GM04503 (cell line): ENCODE measurements at places on chromosomes 3 and 15.

DNA sequence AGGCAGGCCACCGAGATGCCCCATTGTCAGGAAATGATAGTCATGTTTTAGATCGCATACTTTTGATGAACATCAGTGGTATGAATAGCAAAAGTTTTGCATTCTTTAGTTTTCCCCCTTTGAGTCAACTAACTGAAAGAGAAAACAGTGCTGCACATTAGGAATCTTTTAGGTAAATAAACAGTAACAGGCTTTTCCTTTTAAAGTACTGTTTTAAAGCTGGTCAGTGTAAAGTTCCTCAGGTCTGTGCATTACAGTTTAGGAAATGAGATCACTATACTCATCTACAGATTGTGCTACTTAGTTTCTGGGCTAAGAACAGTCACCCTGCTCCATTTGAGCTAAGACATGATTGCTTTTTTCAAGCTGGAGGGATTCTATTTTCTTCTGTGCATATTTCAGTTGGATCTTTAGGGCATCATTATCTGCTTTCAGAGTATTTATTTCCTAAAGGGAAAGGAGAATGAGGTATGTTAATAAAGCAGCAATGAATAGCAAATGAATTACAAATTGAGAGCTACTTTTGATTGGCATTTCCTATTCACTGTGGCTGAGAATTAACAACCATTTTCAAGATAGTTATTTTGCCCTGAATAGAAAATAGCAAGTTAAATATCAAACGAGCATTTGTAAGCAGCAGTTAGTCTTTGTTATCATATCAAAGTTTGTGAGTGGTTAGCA lies 36.5 kb downstream of the FAM98B start:
- DNase-seq: peak; percentile 27

GRCh38 chr3:15495461-15496340 lies 25.8 kb downstream of the COLQ start:
- DNase-seq: no peak

- no peak for DNase-seq
Observed at GRCh38 chr3:177521305-177521704, 324.0 kb upstream of the TBL1XR1 start.

DNA sequence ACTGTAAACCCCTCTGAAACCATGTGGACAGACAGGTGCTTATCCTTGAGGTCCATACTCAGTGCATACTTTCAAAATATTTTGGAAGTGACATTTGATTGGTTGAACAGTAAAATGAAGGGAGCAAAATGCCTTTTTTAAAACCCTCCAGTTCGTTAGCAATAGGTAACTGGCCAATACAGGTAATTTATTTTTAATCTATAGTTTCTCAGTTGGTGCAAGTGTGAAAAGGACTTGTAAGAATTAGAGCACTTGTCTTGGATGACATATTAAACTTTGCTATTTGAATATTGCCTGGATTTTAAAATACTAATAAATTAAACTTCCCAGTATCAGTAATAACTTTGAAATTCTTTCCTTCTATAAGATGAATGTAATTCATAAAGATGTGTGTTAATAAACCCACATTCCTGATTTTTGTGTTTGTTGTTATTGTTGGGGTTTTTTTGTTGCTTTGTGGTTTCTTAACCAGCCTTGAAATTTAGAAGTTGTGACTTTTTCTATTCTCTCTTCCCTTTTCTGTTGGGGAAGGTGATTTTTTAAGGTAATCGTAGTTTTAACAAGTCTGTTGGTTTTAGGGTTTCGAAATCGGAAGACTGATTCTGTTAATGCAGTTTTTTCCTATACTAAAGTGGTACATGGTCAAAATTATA lies 90.0 kb downstream of the STT3B start:
- no peak for DNase-seq

DNA sequence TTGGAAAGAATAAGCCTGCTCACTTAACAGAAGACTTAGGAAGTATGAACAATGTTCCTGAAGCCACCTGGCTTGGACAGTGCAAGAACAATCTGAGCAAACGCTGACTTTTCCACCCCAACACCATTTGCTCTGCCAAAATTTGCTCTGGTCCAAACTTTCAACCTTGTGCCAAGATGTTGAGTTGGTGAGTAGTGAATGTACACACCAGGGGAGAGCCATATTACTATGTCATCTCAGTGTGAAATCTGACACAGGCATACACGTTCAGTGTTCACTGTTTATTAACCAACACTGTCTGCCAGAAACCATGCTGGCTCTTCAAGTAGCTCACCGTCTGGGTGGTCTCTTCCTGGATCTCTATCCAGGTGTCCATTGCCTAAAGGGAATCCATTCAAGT lies 152.9 kb upstream of the LPP start:
- no peak for DNase-seq

- no peak for DNase-seq
Observed at GRCh38 chr3:29475854-29476253, 195.0 kb downstream of the RBMS3 start.

DNA sequence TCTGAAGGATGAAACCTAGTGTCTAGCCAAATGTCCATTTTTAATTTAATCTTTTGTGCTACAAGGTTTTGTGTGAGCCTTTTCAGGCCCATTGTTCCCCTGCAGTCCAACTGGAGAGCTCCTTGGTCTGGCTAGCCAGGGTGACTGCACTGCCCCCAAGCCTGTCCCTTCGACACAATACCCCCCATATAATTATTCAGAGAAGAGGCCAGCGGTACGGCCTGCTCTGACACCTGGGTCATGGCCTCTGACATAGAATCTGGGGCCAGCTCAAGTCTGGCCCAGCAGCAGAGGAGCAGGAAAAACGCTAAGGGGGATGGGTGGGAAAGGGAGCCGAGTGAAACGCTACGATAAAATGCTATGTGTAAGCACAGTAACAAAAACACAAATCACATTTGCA lies 64.2 kb upstream of the PYGO1 start:
- DNase-seq: no peak

DNA sequence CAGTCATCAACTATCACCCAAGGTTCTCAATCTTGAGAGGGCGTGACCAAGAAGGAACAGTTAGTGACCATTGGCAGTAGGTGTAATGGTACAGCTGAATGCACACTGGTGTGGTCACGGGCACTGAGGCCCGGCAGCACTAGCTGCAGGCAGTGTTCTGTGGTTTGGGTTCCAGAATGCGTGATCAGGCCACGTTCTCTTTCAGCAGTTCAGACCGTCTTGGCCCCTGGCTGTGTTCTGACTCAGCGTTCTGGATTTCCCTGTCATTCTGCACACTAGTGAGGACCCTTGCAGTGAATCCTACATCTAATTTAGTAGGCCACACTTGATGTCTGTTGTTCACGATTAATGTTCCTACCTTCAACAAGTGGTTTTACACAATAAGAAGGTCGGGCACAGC lies 220.5 kb upstream of the SLCO3A1 start:
- DNase-seq: no peak

DNA sequence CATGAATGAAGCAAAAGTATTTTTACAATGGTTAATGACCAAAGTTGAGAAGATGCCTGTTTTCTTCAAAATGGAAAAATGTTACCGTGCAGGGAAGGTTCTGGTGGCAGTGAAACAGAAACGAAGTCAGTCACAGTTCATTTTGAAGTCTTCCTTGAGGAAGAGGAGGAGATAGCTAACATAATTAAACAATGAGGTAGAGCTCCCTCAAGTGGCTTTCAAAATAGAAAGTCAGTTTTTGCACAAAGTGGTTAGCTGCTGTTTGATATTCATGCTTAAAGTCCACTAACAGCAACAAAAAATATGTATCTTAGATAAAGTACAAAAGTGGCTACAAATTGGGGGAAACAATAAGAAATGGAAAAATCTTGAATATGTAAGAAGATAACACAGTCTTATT lies 87.3 kb downstream of the TFG start:
- DNase-seq: no peak

DNA sequence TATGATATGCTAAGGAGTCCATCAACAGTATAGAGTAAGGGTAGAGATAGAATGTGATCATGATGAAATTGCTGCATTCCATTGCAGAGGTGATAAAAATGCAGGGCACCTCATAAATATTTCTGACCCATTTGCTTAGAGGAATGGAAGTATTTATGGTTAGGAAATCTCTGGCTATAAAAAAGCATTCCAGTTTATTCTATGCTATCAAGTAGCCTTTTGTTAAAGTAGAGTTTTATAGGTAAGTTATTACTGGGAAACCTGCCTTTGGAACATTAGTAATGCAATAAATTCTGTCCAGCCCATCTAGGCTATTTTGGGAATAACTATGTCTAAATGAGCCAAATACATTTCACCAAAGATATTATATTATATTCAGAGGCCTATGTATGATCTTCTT lies 19.8 kb upstream of the STRIT1 start:
- peak; percentile 64 for DNase-seq

- no peak for DNase-seq
Observed at GRCh38 chr15:45201557-45201859, 13.7 kb upstream of the SHF start.

GRCh38 chr3:25423780-25424588 lies 4.1 kb upstream of the RARB start:
- DNase-seq: peak; percentile 54

GRCh38 chr3:122795674-122796195 lies 866 bp downstream of the SLC49A4 start:
- no peak for DNase-seq

- no peak for DNase-seq
Observed at GRCh38 chr3:125121246-125122010, 65.6 kb upstream of the HEG1 start.

DNA sequence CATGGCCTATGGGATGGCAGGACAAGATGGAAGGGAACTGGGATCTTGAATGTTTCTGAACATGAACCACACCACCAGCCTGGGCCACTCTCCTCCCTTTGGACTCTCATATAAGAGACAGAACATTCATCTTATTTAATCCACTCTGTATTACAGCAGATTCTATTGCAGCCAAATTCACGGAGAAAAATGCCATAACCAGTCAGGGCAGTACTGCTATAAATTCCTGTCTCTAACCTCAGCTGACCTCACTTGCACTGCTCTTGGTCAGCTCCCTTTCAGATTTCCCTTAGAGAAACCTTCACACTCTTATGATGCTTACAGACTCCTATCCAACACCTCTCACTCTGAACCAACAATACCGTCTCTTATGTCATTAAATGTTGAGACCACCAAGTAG lies 101.4 kb downstream of the RYK start:
- DNase-seq: peak; percentile 23

DNA sequence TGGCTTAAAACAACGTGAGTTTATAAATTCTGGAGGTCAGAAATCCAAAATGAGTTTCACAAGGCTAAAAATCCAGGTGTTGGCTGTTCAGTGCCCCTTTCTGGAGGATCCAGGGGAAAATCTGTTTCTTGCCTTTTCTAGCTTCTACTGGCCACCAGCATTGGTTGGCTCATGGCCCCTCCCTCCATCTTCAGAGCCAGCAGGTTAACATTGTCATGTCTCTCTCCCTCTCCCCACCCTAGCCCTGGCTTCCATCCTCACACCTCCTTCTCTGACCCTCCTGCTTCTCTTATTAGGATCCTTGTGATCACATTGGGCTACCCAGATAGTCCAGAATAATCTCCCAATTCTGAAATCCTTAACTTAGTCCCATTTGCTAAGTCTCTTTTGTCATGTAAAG lies 32.9 kb upstream of the MGLL start:
- no peak for DNase-seq

DNA sequence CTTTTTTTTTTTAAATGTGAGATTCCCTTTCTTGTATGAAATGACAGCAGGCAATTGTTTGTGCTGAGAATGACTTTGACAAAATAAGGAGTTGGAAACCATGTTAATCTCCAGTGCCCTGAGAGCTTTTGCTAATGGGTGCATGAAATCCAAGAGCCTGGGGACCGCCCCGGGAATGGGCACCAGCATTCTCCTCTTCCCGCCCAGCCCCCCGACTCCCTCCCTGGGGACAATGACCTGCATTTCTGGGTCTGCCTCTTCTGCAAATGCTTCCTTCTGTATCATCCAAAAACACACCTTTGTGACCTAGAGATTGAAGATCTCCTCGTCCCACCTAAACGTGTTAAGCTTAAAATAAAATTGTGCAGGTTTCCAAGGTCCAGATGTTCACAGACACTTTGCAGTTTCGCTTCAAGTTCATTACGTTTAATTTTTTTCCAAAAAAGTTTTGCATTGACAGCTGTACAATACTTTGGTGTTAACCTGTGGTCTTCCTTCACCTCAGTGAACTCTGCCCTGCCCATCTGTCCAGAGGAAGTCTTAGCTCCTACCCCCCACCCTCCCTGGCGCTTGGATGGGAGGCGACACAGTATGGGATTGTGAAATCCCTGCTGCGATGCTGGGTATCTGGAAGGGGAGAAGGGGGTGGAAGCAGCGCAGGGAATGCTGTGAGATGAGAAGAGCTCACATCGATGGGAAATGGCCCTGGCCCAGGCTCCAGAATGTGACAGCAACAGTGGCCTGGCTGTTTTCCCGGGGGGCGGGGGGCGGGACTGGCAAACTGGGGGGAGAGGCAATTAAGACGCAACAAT lies 50.1 kb downstream of the TLE3 start:
- DNase-seq: no peak

DNA sequence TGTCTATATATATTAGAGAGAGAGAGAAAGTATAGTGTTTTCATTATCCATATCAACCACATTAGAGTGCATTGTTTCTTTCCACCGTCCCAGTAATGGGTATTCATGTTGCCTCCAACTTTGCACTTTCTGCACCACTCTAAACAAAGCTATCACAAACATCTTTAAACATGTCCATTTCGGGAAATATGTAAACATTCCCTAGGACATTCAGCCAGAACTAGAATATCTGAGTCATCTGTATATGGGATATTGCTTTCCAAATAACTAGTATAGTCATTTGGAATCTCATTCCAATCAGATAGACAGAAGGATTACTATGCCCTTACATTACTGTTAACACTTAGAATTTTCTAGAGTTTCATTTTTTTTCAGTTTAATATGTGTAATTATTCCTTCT lies 914.9 kb upstream of the EPHA6 start:
- no peak for DNase-seq

- DNase-seq: no peak
Observed at GRCh38 chr15:46685096-46685495, 1032.2 kb upstream of the SEMA6D start.

- DNase-seq: no peak
Observed at GRCh38 chr3:151620071-151620470, 113.7 kb upstream of the AADACL2 start.

GRCh38 chr3:89216016-89216739 lies 108.8 kb downstream of the EPHA3 start:
- no peak for DNase-seq

GRCh38 chr15:78999636-79000035 lies 54.8 kb upstream of the CTSH start:
- DNase-seq: no peak

DNA sequence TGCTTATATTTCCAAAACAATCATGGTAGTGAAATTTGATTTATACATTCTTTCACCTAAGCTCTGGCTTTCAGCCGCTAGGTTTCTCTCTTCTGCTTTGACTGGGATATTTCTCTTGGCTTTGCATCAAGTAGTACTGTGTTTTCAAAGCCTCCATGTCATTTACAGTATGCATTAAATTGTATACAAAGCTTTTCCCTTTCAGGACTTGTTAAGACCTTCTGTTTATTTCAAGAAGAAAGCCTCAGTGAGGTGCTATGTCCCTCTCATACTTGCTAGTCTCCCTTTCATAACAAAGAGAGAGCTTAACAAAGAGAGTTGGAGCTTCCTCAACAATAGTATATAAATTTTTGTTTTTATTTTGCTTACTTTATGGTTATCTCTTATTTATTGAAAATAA lies 84.2 kb upstream of the SLC25A26 start:
- DNase-seq: no peak
